ENCODE measurements at places on chromosomes 13 and 19.

DNA sequence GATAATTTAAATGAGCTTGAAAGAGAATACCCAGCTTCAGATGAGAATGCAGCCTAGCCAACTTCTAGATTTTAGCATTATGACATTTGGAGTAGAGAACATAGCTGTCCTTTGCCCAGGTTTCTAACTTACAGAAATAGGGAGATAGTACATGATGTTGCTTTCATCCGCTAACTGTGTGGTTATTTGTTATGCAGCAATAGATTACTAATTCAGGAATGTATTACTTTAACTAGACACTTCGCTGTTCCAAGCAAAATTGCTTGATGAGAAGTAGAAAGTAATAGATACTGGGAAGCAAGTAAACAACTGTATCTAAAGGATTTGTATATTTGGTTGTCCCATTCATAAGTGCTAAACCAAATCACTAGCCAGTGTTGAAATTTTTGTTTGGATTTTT lies 790.9 kb upstream of the PRR20A start:
- no peak for DNase-seq

DNA sequence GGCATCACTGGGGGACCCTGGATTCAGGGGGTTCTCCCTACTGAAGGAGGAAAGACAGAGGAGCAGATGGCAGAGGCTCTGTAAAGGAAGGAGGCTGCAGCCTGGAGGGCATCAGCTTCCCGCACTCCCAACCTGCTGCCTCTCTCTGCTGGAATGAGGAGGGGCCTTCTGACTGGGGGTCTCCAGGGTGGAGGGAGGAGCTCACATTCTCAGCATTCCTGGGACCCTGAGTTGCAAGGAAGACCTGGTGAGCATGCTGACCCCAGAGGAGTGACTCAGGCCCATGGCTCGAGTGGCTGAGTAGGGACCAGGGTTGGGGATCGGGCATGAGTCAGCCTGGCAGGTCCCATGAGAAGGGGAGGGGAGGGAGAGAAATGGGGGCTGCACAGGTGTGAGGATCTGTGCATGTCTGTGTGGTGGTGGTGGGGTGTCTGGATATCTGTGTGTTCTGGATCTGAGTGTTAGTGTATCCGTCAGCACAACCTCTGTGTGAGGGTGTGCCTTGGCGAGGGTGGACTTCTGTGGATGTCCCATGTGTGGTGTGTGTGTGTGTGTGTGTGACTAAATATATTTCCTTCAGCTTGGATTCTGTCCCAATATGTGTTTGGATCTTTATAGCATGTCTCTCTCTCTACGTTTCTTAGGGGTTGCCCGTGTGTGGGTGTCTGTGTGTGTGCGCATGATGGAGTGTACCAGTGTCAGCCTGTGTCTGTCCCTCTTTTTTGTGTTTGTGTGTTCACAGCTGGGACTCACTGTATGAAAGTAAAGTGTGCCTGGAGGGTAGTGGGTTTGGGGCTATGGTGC lies 4.6 kb downstream of the AXL start:
- no peak for DNase-seq

- DNase-seq: no peak
Measured at GRCh38 chr13:107066355-107066754, 498.4 kb upstream of the ARGLU1 start.

GRCh38 chr19:2555422-2556220 lies 79.7 kb downstream of the GADD45B start:
- DNase-seq: no peak

DNA sequence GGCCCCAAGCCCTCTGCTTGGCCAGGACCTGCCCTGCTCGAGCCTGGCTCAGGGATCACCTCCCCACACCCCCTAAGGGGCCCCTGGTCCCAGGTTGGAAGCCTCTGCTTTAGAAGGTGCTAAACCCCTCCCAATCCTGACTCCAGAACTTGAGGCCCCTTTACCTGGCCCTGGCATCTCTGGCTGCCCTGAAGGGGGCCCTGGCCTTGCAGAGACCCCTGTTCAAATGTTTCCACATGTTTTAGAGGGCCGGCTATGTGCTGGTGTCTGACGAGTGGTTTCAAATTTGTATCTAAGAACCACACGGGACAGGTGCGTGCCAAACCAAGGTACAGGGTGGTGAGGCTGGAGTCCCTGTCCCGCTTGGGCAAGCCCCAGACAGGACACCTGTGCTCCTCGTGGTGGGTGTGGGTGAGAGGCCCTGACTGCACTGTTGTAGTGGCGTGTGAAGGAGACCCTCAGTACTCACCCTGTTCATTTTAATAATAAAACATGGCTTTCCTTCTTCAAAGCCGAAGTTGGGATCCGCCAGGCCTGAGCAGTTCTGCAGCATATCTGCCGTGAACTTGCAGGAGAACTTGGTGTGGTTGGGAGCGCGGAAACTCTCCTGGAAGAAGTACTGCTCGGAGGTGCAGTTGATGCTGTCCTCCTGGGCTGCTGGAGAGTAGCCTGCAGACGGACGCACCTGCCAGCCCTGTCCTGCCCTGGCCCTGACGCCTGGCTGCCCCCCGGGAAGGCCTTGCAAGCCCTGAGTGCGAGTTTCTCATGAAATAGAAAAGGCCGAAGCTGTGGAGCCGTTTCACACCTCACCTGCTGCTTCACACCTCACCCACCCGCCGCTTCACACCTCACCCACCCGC lies 5.4 kb downstream of the ATP4B start:
- DNase-seq: no peak

DNA sequence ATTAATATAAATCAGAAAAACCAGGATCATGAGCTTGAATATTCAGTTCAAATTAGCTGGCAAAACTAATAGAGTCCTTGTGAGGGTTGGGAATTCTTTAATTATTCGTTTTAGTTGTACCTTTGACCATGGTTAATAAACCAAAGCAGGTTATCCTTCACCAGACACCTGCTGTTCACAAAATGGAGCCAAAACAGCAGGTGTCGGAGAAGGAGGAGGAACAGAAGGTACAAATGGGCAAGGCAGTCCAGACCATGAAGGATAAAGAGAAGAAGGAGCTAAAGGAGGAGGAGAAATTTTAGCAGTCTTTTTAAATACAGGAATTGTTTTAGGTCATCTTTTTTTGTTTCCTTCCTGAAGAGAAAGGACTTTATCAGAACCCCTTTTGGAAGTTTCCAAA lies 106.1 kb downstream of the NHLRC3 start:
- no peak for DNase-seq

DNA sequence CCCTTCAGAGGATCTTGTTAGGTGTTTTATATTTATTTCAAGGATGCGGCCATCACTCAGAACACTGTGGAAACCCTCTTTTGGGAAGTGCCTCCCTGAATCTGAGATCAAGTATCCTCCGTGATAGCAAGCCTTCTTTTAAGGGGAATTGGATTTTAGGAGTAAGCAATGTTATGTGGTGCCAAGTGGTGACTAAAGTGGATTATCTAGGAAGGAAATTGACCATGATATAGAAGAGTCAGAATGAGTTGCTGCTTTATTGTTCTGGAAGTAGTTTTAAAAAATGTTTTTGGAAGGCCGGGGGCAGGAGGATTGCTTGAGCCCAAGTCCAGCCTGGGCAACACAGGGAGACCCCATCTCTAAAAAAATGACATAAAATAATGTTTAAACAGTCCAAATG lies 6.7 kb downstream of the ERCC5 start:
- no peak for DNase-seq

DNA sequence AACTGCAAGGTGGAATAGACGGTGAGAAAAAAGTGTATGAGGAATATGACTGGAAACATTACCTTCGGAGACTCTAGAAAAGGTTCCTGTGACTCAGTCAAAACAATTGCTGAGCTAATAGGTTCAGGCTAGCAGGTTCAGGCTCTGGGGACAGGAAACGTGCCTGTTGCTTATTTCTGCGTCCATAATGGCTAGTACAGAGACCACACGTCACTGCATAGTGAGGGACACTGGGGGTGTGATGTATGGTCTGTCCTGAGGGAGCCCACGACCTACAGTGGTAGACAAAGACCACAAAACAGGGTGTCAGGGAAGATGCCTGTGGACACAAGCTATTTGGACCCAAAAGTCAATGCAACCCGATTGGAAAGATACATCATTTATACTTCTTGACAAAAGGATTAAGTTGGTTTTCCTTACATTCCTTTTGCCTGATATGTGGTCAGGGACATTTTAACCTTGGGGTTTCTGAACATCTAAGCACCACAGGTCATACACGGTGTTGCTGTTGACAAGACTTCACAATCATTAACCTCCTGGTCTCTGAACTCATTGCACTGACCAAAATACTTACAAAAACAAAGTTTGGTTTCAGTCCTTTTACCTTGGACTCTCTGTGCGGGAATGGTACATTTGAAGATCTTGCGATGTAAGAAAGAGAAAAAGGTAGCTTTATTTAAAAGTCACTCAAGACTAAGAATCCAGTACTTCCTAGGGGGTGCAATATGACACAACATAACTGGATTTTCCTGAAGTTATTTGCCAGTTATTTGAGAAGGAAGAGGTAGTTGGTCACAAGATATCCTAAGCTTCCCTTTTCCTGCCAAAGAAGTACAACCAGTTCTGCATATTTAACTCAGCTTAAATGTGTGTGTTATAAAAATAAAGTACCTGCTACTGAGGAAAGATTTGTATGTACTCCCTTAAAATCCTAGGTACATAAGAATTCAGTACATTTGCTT lies 20.0 kb downstream of the CRYL1 start:
- DNase-seq: no peak

- DNase-seq: no peak
Measured at GRCh38 chr13:44309794-44310757, 63.5 kb upstream of the SERP2 start.

- DNase-seq: no peak
Measured at GRCh38 chr19:4152241-4152998, 1.0 kb upstream of the CREB3L3 start.

GRCh38 chr13:94662274-94662945 lies 49.9 kb downstream of the SOX21 start:
- DNase-seq: no peak

GRCh38 chr13:23427881-23428528 lies 5.5 kb downstream of the SACS start:
- no peak for DNase-seq

GRCh38 chr19:3699741-3700241 lies 477 bp downstream of the PIP5K1C start:
- DNase-seq: no peak
